Fibroblast of lung (primary cell): ENCODE measurements at places on chromosomes 13 and 19.

DNA sequence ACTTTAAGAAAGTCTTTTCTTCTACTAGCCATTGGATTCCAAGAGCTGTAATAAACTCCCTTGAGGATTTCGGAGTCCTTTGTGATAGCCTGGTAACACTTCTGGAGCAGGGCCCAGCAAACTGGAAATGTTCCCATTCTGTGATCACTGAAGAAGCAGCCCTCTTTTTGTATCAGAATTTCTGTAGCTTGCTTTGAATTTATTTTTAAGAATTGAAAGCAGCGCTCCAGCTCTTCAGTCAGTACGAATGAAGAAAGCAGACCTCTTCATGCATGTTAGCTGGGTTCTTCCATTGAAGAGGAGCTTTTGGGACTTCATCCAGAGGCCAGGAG, 141.5 kb downstream of the AKAP11 start:
- DNase-seq: no peak

DNA sequence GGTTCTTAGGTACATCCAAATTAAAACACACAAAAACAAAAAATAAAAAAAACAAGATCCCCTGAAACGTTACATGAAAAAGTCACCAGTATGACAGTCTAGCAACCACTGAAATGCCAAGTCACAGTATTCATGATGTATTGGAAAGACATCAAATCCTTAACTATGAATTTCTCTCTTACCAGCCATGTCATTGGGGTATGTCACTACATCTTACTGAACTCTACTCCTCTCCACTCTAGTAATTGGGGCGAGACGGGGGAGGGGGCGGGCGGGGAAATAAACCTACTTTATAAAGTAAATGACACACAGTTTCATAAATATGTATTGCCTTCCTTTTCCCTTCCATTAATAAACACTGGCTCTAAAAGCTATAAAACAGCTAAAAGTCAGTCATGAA, 65.5 kb downstream of the USP12 start:
- DNase-seq: no peak

GRCh38 chr19:32896516-32897214, 27.1 kb upstream of the SLC7A9 start:
- peak; percentile 21 for DNase-seq

- DNase-seq: peak; percentile 23
These were observed 57.4 kb downstream of the ZNF728 start for GRCh38 chr19:22945560-22945959.

- no peak for DNase-seq
These were observed 205.7 kb downstream of the KCNRG start for GRCh38 chr13:50220938-50221337.

GRCh38 chr19:23974941-23975340, 60.3 kb downstream of the ZNF726 start:
- DNase-seq: no peak

GRCh38 chr13:35987572-35988513, 143.3 kb downstream of the DCLK1 start:
- no peak for DNase-seq

DNA sequence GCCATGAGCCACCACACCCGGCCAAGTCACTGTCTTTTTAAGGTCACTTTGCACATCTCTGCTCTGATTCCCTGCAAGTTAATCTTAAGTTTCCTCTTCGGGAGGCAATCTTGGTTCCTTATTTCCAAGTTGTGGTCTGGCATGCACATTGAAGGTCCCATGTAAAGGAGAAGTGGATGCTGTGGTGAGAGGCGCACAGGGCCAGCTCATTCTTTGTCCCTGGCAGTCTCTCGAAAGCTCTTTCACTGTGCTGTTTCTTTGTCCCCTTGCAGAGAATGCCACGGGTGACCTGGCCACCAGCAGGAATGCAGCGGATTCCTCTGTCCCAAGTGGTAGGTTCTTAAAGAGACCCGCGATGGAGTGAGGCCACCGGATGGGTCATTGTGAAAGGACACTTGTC, 16.4 kb upstream of the C19orf33 start:
- no peak for DNase-seq

- DNase-seq: no peak
These were observed 49.5 kb upstream of the PCDH17 start for GRCh38 chr13:57582032-57582431.

GRCh38 chr13:100262404-100262803, 173.5 kb downstream of the PCCA start:
- no peak for DNase-seq

DNA sequence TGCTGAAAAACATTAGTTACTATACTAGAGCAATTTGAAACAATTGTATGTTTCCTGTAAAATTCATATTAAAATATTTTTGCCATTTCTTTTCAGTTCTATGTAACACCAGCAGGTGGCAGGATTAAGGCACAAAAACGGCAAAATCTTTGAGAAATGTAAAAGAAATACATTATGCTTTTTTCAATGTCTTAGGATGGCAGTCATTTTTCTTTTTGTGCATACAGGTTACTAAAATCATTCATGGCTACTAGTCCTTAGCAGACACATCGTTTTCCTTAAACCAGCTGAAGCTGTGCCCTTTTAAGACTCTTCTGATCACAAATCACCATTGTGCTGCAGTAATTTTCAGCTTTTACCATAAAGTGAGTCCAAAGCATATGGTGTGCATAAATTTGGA, 800.7 kb upstream of the SLITRK5 start:
- DNase-seq: no peak

DNA sequence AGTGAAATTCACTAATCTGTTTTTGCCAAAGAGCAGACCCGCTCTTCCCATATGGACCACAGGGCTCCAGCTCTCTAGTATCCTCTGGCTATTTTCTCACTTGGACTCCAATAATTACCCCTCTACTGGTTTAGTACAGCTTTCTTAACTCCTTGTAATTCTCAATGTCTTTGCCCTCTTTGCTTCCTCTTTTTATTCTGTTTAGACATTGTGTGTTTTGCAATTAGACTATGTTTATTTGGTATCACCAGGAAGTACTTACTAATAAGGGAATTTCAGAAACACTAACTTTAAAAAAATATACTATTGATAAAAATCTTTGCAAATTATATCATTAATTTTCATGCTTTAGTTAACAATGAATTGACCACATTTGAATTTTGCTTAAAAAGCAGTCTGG, 111.6 kb upstream of the OBI1 start:
- DNase-seq: no peak

DNA sequence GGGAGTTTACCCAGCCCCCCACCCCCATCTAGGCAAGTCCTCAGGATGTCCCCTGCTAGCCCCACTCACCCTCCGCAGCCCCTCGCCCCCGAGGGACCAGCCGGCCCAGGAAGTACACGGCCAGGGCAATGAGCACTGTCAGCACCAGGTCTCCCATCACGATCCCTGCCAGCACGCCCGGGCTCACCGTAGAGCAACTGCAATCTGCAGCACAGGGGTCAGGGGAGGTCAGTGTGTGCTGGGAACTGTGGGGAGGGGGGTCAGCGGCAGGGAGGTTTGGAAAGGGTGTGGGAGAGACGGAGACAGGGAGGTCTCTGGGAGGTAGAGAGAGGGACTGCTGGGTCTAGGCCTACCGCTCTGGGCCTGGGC, 734 bp downstream of the TYROBP start:
- no peak for DNase-seq

DNA sequence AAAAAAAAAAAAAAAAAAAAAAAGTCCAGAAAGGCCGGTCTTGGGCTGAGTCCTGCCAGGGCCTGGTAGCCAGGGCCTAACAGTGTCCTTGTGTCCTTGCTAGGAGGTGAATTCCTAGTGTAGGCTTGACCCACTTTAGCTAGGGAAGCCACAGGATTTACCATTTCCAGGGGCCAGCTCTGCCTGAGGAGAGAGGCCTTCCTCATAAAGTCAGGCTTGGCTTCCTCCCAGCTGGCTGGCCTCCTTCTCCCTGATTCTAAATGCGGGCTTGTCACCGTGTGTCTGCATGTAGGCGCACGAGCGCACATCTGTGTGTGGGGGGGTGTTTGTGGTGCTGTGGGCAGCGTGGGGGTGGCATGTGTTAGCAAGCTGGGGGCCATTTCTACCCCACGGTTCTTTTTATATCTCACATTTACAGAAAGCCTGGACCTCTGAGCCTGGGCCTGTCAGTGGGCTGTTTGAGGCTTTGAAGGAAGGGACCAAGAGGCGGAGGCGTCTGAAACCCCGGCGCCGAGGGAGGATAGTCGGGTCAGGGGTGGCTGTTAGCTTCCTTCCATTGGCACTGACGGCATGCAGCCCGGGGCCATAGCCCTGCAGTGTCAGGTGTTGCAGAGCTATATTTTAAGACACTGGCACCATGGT, 31.7 kb downstream of the IER2 start:
- DNase-seq: peak; percentile 61

- DNase-seq: no peak
These were observed 90.0 kb upstream of the SERP2 start for GRCh38 chr13:44283600-44283999.

DNA sequence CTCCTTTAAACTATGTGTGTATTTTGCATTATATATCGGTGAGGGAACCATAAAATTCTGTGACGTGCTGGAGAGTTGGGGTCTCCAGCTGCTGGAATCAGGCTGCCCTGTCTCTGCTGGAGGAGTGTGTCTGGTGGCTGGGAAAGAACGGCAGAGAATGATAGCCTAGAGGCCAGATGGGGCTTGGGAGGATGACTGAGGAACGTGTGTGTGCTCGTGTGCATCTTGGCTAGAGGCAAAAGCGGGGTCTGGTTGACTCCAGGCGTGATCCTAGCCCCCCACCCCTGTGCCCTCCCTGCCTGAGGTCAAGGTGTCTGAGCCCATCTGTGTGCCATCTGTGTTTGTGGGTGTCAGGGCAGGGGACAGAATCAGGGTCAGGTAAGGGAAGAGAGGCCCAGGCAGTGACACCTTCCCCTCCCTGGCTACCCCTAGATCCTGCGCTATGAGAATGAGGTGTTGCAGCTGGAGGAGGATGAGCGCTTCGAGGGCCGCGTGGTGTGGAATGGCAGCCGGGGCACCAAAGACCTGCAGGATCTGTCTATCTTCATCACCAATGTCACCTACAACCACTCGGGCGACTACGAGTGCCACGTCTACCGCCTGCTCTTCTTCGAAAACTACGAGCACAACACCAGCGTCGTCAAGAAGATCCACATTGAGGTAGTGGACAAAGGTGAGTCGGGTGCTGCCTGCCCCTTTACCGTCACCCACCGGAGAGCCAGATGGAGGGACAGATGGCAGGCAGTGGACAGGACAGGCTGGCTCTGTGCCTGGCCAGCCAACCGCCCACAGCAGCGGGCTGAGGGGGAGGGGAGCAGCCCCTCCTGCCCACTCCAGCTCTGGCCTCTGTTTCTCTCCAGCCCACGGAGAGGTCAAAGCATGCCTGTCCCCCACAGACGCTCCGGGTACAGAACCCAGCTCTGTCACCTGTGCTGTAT, 3.1 kb downstream of the SCN1B start:
- DNase-seq: no peak

- peak; percentile 53 for DNase-seq
These were observed 249.1 kb downstream of the GPC5 start for GRCh38 chr13:91647361-91647990.

DNA sequence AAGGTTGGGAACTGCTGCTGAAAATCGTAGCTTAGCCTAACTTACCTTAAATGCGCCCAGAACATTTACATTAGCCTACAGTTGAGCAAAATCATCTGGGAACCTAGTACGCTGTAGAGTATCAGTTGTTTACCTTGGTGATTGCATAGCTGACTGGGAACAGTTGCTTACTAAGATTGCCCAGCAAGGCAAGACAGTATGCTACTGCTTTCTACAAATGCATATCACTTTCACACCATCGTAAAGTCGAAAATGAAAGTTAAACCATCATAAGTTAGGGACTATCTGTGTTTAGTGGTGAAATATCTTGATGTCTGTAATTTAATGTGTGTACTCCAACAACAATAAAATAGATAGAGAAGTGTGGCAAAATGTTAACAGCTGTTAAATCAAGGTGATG, 1670.6 kb upstream of the PCDH20 start:
- DNase-seq: no peak

DNA sequence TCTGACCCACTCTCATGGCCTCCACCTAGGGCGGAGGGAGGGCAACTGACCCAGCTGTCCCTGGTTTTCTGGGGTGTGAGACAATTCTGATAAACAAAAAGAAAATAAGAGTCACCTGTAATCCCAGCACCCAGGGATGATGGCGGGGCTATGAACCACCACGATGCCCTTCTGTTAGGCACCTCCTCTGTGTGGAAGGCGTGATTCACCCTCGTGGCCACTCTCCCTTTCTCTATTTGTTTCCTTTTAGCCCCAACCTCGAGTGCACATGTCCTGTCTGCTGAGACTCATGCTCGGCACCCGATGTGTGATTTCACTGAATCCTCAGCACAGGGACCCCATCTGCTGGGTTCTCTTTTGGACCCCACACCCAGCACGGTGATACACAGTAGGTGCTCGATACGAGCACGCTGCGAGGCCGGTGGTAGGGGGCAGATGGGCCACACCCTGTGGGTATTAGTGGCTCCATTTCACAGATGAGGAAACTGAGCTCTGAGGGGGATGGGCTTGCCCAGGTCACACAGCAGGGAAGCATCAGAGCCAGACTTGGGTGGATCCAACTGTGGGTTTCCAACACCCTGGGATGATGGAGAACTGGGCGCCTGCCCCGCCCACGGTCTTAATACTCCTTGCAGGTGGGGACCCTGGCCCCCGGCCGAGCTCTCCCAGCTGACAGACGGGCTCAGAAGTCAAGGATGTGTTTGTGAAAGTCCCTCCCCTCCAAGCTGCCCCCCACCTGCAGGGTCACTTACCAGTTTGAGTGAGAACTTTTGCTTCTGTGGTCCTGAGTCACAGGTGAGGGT, 24.9 kb downstream of the VRK3 start:
- no peak for DNase-seq

DNA sequence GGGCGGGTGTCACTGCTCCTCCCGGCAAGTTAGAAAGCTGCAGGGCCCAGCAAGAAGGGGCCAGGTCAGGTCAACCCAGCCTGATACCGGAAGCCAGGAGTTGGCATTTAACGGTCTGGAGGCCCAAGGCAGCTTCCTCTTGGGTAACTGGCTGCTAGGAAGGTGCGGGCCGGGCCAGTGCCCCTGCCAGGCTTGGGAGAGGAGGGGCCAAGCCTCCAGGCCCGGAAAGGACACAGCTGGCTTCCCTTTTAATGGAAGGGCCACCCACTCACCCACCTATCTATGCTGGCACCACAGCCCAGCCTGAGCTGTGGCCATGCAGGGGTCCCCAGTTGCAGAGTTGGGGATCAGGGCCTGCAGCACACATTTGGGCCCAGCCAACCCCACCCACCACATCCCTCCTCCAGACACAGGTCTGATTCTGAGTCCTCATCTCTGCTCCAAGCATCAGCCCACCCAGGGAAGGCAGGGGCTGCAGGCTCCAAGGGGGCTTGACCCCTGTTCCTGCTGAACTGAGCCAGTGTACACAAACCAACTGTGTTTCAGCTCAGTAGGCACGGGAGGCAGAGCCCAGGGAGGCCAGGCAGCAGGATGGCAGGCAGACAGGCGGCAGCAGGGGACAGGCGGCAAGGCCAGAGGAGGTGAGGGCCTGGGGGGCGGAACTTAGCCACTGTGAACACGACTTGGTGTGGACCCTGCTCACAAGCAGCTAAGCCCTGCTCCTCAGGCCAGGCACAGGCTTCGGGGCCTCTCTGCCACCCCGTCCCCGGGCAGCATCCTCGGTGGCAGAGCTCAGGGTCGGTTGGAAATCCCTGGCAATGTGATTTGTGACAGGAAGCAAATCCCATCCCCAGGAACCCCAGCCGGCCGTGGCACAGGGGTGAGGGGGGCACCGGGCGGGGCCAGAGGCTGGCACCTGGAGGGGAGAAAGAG, 40.8 kb downstream of the ZSWIM4 start:
- no peak for DNase-seq

GRCh38 chr13:42996584-42996983, 4.5 kb upstream of the EPSTI1 start:
- peak; percentile 84 for DNase-seq
